Activated CD8-positive, alpha-beta memory T cell treated with anti-CD3 and anti-CD28 coated beads, Interleukin-2, amount 10 ng/mL, durations not matched to agents 7 days and 5 days (primary cell): ENCODE measurements at places on chromosomes 2 and 18. TPM values are rescaled to one million over a fixed set of nuclear protein-coding genes. Genes with fewer than 3 reads are reported as not detected.

MYO7B gene
- 0.26 TPM for total RNA-seq

ERFE gene
- not detected for total RNA-seq

TNFRSF11A gene
- total RNA-seq, result 9.7 TPM

ZNF2 gene
- 5.0 TPM for total RNA-seq

CCL20 gene
- total RNA-seq, result 0.82 TPM

SNRNP27 gene
- 54.6 TPM for total RNA-seq

SCN1A gene
- total RNA-seq, result not detected
